ENCODE measurements at places on chromosomes 5 and 9.

- DNase-seq: no peak
Observed at GRCh38 chr9:99085949-99086948, 18.7 kb upstream of the TGFBR1 start.

- DNase-seq: no peak
Observed at GRCh38 chr9:86557063-86557766, 203.0 kb upstream of the TUT7 start.

DNA sequence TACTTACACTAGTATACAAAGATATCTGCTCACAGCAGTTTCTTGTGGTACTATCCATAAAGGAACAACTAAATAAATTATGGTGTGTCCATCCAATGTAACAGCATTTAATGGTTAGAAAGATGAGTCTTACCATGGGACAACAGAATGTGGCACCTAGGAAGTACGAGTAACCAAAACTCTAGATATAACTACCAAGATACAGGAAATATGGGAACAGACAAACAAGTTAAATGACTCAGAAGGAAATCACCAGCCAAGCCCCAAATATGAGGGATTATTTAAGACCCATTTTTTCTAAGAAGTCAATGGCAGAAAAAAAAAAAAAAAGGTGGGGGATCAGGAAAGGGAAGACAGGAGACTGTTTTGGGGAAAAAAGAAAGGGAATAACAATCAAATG is 294.8 kb downstream of the PRELID2 start:
- DNase-seq: no peak

DNA sequence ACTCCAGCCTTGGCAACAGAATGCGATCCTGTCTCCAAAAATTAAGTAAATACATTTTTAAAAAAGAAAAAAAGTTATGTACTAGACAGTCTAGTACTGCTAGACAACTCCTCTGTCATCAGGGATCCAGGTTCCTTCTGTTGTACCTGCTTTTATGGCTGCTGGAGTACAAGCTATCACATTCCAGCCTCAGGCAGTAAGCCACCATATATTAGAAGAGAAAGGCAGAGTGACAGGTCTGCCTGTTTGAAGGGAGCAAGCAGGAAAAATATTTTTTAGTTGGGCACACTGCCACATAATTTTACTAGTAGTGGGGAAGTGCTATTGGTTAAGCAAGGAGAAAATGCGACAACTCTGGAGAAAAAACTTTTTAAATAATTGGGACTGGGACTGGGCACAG is 10.9 kb downstream of the RPS6 start:
- DNase-seq: no peak

- DNase-seq: no peak
Observed at GRCh38 chr9:88011005-88011766, 36.9 kb upstream of the CDK20 start.

DNA sequence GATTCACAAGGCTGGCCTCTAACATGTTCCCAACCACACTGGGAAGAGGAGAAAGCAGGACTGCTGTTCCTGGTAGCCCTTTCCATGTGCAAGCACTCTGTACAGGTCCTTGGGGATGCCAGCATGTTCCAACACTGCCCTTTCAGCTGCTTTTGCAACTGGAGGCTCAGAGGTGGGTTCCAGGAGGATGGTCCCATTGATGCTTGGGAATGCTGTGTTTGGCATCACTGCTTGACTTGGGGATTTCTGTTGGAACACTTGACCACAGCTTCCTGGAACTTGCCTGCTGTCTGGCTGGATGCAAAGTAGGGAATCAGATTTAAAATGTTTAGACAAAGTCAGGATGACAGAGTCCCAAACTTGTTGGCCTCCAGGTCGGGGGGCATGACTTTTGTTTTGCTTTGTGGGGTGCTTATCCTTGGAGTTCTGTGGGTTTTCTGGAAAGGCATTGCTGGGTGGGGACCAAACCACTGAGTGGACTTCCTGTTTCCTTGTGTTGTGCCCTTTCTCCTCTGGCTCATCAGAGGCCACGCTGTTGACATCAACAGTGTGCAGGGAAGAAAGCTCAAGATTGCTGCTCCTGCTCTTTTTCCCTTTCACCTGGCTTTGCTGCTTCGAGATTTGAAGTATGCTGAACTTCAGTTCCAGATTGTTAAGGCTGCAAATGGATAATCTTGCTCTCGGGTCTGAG is 148.5 kb upstream of the RPS23 start:
- DNase-seq: no peak

DNA sequence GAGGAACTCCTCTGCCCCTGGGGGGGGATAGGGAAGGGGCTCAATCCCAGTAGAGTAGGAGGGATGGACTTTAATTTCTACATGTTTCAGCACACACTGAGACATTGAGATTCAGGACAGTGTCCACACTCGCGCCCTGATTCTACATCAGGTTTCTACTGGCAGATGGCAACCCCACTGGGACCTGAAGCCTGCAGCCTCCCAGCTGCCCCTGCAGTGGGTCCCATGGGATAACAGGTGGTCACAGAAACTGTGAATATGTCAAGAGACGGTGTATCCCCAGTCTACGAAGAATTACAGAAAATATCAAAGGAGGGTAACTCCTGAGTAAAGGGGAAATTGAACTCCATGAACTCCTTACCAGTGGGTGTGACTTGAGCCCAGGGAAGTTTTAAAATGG is 2.4 kb upstream of the TERT start:
- DNase-seq: no peak

- DNase-seq: peak; percentile 49
Observed at GRCh38 chr9:130239741-130240241, 25.8 kb upstream of the HMCN2 start.

DNA sequence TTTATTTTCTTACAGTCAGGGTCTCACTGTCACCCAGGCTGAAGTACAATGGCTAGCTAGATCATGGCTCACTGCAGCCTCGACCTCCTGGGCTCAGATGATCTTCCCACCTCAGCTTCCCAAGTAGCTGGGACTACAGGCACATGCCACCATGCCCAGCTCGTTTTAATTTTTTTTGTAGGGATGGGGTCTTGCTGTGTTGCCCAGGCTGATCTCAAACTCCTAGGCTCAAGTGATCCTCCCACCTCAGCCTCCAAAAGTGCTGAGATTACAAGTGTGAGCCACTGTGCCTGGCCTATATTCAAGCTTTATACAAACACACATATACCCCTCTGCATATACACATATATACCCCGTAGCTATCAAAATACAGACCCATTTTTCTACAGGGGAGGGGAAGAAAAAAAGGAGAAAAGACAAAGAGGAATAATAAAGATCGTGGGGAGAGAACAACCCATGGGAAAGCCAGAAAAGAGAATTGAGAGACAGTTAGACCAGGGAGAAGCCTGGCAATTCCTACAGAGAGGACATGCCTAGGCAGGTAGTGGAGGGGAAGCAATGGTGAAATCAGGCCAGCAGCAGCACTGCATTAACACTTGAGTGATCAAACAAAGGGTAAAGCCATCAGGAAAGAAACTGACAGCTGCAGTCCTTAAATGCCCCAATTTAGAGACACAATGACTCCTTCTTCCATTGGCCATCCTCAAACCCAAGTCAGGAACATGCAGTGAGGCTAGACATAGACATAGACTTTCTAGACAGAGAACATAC is 102.7 kb downstream of the EFNA5 start:
- DNase-seq: no peak

GRCh38 chr9:105329719-105330062 is 85.2 kb downstream of the SLC44A1 start:
- no peak for DNase-seq

- DNase-seq: no peak
Observed at GRCh38 chr5:113378081-113378480, 56.7 kb downstream of the TSSK1B start.

- DNase-seq: no peak
Observed at GRCh38 chr9:127971357-127972235, 9.2 kb downstream of the EEIG1 start.

DNA sequence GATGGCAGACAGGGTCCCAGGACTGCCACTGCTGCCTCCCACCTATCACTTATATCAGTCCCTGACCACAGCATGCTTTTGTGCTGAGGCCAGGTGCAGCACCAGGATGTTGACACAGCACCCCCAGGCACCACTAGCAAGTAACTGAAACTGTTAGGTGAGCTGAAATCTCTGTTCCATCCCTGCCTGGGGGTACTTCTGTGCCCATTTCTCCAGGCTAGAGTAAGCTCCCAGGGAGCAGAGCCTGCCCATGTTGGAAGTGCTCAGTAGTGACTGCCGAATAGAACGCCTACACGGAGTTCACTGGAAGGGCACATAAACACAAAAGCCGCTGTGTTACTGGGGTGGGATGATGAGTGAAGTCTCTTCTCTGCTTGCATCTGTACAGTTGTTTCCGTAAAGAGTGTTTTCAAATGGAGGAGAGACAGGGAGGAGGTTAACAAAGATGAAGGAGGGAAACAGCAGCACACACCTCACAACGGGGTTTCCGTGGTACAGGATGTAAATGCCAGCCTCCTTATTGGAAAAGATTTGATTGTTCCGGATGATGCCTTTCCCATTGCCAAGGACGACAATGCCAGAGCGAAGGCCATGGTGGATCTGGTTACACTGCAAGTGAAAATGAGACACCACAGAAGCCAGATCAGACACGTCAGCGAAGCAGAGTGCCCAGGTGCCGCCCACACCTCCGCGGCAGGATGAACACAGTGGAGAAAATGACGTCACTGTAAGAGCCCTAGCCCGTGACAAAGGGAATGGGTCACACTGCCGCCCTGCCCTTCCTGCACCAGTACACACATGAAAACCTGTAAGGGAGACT is 43.1 kb downstream of the POLR1E start:
- peak; percentile 66 for DNase-seq

- DNase-seq: no peak
Observed at GRCh38 chr5:158756871-158757270, 342.8 kb downstream of the EBF1 start.
